ENCODE measurements at places on chromosomes 5 and 9. TPM values are rescaled to one million over a fixed set of nuclear protein-coding genes. Genes with fewer than 3 reads are reported as not detected.
A peak's percentile ranks its signal among the peaks of the same experiment; 100 is the strongest.

The CYFIP2 gene
- 82.2 TPM for total RNA-seq

The DIPK1B gene
- total RNA-seq = 56.2 TPM

The ZDHHC11 gene
- total RNA-seq = 11.4 TPM

The TMED9 gene
- 151 TPM for total RNA-seq

The CBY3 gene
- total RNA-seq = not detected

DNA sequence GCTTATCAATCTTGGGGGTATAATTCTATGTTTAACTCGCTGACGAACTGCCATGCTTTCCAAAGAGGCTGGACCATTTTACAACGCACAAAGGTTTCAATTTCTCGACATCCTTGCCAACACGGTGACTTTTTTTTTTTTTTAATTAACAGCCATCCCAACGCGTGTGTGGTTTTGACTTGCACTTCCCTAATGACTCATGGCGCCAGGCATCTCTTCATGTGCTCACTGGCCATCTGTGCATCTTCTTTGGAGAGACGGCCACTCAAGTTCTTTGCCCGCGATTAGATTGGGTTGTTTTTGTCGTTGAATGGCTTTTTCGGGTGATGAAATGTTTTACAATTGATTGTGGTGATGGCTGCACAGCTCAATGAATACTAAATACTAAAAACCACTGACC is 12.5 kb upstream of the CARD9 start:
- H3K4me3 ChIP-seq = no peak overlapping the region
- peaks cover 33% of the 10 kb centered on the region for H3K36me3 ChIP-seq
- no peaks in the 10 kb centered on the region for H3K4me1 ChIP-seq
- no peaks in the 10 kb centered on the region for H3K27me3 ChIP-seq
- no peak overlapping the region for H3K27ac ChIP-seq

The PCDHA12 gene
- total RNA-seq = 22.8 TPM

The C1QTNF3 gene
- 9.8 TPM for total RNA-seq

- no peak overlapping the region for H3K4me3 ChIP-seq
- H3K27ac ChIP-seq = no peak overlapping the region
- peaks cover 21% of the 10 kb centered on the region for H3K4me1 ChIP-seq
- H3K36me3 ChIP-seq = no peaks in the 10 kb centered on the region
These were observed 92.7 kb upstream of the PHYKPL start for GRCh38 chr5:178325311-178325678.

- DNase-seq = no peak
- H3K27me3 ChIP-seq = peaks cover 11% of the 10 kb centered on the region
- no peaks in the 10 kb centered on the region for H3K4me1 ChIP-seq
- H3K36me3 ChIP-seq = no peaks in the 10 kb centered on the region
- no peak overlapping the region for H3K4me3 ChIP-seq
- no peak overlapping the region for H3K27ac ChIP-seq
These were observed 26.2 kb upstream of the TCF7 start for GRCh38 chr5:134088291-134088690.

DNA sequence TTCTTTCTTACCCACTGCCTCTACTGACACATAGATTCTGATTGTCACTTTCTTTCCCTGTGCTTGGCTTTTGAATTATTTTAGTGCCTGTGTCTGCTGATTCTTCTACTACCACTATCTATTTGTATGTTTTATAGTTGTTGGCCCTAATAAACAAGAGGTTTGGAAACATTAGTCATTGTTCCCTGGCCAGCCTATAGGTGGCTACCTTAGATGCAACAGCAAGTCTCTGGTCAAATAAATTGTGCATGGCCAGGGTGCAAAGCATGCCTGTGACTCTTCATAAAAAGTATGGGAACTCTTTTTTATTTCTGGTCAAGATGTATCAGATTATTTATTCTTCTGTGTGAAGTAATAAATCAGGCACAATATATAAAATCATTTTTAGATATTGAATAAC is 124.4 kb downstream of the PLK2 start:
- no peak overlapping the region for H3K4me3 ChIP-seq
- H3K27ac ChIP-seq = peak overlapping the region; percentile 50
- no peak for DNase-seq
- H3K36me3 ChIP-seq = peaks cover 16% of the 10 kb centered on the region

The DAB2 gene
- total RNA-seq = 58.1 TPM

The SV2C gene
- total RNA-seq = 0.18 TPM

DNA sequence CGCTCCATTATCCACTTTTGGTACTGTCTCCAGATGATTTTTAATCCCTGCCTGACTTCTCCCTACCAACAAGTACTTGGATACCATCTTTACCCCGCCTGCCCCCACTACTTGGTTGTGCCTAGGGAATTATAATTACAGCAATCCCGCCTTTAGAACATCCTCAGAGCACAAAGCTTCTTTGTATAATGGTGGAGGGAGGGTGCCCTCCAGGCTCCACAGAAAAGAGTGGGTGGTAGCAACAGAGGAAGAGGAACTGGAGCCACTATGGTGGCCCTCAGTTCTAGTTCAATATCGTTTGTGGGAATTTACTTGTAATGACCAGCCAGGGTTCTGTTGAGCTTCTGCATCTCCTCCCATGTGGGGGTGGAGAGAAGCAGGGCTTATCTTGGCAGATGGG is 79.0 kb upstream of the RNF38 start:
- no peak for DNase-seq
- no peaks in the 10 kb centered on the region for H3K27me3 ChIP-seq
- no peaks in the 10 kb centered on the region for H3K36me3 ChIP-seq

- no peaks in the 10 kb centered on the region for H3K27me3 ChIP-seq
- no peak for DNase-seq
- peaks cover 19% of the 10 kb centered on the region for H3K4me1 ChIP-seq
- peaks cover 18% of the 10 kb centered on the region for H3K36me3 ChIP-seq
- H3K27ac ChIP-seq = no peak overlapping the region
- H3K4me3 ChIP-seq = no peak overlapping the region
These were observed 3.4 kb downstream of the DPH7 start for GRCh38 chr9:137575364-137575715.

- no peak for DNase-seq
- peaks cover 9% of the 10 kb centered on the region for H3K4me1 ChIP-seq
- no peak overlapping the region for H3K4me3 ChIP-seq
- no peaks in the 10 kb centered on the region for H3K36me3 ChIP-seq
- H3K27ac ChIP-seq = no peak overlapping the region
These were observed 30.4 kb upstream of the FCN1 start for GRCh38 chr9:134948149-134948548.

- no peaks in the 10 kb centered on the region for H3K27me3 ChIP-seq
- H3K4me3 ChIP-seq = peak overlapping the region; percentile 84
- peak overlapping the region; percentile 95 for H3K27ac ChIP-seq
- peaks cover 7% of the 10 kb centered on the region for H3K36me3 ChIP-seq
- no peak for DNase-seq
- peaks cover 9% of the 10 kb centered on the region for H3K4me1 ChIP-seq
These were observed 2.1 kb downstream of the TLN1 start for GRCh38 chr9:35729700-35730485.

- H3K4me3 ChIP-seq = no peak overlapping the region
- peaks cover 8% of the 10 kb centered on the region for H3K4me1 ChIP-seq
- peaks cover 39% of the 10 kb centered on the region for H3K27me3 ChIP-seq
- no peak overlapping the region for H3K27ac ChIP-seq
These were observed 25.5 kb downstream of the ESM1 start for GRCh38 chr5:54959673-54960418.

DNA sequence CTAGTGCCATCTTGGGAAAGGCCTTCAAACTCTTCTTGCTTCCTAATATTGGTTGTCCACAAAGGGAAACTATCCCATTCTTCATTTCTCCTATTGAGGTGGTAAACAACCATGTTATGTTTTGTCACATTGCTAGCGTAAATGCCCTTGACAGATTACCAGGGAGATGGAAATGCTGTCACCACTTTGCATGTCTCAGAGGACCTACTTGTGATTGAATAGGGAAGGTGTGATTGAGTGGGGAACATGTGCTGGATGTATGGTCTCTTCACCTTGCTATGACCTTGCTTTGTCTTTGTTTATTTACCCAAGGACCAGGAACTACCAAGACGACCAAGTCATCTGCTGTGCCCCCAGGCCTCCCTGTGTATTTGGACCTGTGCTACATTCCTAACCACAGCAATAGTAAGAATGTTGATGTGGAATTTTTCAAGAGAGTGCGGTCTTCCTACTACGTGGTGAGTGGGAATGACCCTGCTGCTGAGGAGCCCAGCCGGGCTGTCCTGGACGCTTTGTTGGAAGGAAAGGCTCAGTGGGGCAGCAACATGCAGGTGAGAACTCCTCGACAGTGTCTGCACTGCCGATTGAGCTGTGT is 96.1 kb downstream of the MAP1B start:
- peaks cover 48% of the 10 kb centered on the region for H3K36me3 ChIP-seq
- H3K27me3 ChIP-seq = no peaks in the 10 kb centered on the region
- no peak overlapping the region for H3K27ac ChIP-seq
- DNase-seq = no peak
- no peak overlapping the region for H3K4me3 ChIP-seq

GRCh38 chr5:67154556-67155206 is 41.9 kb downstream of the CD180 start:
- no peak overlapping the region for H3K27ac ChIP-seq
- H3K36me3 ChIP-seq = peaks cover 17% of the 10 kb centered on the region
- H3K4me3 ChIP-seq = no peak overlapping the region
- no peak for DNase-seq
- peaks cover 4% of the 10 kb centered on the region for H3K4me1 ChIP-seq

The N4BP3 gene
- total RNA-seq = 2.3 TPM

DNA sequence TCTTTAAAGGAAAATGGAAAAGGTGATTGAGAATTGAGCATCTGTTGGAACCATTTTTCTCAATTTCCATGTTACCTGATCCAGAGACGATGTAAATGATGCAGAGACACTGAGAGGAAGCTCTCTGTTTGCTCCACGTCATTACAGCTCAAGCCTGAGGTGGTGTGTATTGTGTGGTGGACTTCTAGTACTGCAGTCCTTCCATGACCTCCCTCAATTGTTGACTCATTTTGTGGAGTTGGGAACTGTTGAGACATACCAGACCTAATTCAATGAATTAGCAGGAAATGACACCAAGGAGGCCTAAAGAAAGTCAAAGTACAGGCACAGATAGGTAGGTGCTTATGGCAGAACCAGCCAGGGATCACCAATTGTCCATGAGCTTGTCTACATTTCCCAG is 15.6 kb upstream of the LVRN start:
- peaks cover 2% of the 10 kb centered on the region for H3K27me3 ChIP-seq
- H3K4me1 ChIP-seq = no peaks in the 10 kb centered on the region
- DNase-seq = no peak
- H3K27ac ChIP-seq = no peak overlapping the region
- H3K36me3 ChIP-seq = no peaks in the 10 kb centered on the region

The PTGDS gene
- 58.0 TPM for total RNA-seq

DNA sequence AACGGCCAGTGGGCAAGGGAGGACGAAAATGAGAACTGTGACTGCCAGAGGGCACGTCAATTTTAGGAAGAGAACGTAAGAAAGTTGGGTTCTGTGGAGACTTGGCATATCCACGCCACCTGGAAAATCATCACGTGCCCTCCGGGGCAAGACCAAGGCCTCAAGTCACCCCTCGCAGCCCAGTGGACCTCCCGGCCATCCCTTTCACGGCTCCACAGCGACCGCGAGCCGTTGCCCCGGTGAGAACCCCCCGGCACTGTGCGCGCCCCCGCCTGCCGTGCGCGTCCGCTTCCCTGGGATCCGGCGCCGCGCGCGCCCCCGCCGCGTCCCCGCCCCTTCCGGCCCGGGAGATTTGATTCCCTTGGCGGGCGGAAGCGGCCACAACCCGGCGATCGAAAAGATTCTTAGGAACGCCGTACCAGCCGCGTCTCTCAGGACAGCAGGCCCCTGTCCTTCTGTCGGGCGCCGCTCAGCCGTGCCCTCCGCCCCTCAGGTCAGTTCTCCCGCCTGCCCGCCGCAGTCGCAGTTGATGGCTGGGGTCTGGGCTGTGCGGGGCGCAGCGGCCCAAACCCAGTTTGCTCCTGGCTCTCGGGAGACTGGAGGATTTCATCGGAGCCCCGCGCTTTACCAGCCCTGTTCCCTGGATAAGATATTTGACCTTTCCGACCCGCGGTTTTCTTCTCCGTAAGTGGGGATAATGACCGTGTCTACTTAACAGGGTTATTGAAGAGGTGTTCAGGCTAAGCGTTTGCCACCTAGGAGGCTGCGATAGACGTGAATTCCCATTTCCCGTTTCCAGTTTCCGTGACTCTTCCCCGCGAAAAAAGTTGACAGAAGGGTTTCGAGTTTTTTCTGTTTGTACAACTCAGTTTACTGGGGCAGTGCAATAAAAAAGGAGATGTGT is at the start of gene MELK:
MELK (plus strand) TSS at position 381 of the 904 bp plus-strand sequence. CDS start 8,787 bp downstream, outside the sequence.
- peak; percentile 91 for DNase-seq
- H3K4me1 ChIP-seq = peaks cover 19% of the 10 kb centered on the region
- H3K4me3 ChIP-seq = peak within 1 kb of the TSS; percentile 88
- H3K27ac ChIP-seq = peak within 1 kb of the TSS; percentile 94
- H3K27me3 ChIP-seq = no peaks in the 10 kb centered on the region

DNA sequence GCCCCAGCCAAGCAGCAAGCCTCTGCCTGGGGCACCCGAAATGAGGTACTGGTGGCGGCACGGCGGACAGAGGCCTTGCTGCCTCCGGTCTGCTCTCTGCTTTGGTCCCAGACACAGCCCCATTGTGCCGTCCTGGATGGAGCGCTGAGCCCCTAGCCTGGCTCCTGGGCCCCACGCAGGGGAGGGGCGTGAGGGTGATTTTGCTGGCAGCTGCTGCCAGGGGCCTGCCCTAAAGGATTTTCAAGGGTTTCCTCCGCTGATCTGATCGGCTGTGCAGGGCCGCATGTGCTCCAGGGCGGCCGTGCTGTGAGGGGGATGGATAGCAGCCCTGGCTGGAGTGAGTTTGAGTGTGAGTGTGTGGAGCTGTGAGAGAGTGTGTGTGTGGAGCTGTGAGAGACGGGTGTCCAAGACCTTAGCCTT is 1.3 kb downstream of the GPSM1 start:
- H3K4me3 ChIP-seq = peak overlapping the region; percentile 86
- DNase-seq = no peak
- H3K36me3 ChIP-seq = no peaks in the 10 kb centered on the region

The LCN10 gene
- 0.20 TPM for total RNA-seq

- DNase-seq = no peak
- H3K27ac ChIP-seq = peak overlapping the region; percentile 68
- peaks cover 21% of the 10 kb centered on the region for H3K36me3 ChIP-seq
- H3K4me1 ChIP-seq = peaks cover 15% of the 10 kb centered on the region
- H3K4me3 ChIP-seq = no peak overlapping the region
These were observed 133.5 kb downstream of the DCP2 start for GRCh38 chr5:113110117-113110516.

DNA sequence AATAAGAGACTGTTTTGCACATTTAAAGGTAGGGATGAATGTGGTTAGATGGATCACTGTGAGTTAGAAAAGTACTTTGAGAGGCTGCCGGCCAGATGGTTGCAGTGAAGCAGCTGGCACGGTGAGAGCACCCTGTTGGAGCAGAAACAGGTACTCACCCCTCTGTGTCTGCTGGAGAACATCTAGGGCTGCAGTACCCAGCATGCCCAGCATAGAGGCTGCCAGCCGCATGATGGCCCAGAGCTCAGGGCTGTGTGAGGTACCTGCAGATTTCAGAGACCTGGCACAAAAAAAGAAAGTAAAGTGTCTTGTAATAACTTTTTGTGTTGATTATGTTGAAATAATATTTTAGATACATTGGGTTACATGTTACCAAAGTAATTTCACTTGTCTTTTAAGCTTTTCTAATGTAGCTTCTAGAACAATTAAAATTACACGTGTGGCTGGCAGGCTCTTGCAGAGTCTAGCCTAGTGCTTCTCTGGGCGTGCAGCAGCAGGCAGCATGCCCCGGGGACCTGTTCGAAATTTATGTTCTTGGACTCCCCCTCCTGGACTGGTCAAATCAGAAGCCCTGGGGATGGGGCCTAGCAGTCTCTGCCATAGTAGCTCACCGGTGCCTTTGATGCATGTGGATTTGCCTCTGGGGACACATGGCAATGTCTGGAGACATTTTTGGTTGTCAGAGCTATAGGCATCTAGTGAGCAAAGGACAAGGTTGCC is 11.1 kb downstream of the WDR5 start:
- peaks cover 10% of the 10 kb centered on the region for H3K4me1 ChIP-seq
- peaks cover 39% of the 10 kb centered on the region for H3K36me3 ChIP-seq
- no peak for DNase-seq
- no peaks in the 10 kb centered on the region for H3K27me3 ChIP-seq
- H3K27ac ChIP-seq = peak overlapping the region; percentile 43
